ENCODE measurements at places on chromosomes 1 and 21.

DNA sequence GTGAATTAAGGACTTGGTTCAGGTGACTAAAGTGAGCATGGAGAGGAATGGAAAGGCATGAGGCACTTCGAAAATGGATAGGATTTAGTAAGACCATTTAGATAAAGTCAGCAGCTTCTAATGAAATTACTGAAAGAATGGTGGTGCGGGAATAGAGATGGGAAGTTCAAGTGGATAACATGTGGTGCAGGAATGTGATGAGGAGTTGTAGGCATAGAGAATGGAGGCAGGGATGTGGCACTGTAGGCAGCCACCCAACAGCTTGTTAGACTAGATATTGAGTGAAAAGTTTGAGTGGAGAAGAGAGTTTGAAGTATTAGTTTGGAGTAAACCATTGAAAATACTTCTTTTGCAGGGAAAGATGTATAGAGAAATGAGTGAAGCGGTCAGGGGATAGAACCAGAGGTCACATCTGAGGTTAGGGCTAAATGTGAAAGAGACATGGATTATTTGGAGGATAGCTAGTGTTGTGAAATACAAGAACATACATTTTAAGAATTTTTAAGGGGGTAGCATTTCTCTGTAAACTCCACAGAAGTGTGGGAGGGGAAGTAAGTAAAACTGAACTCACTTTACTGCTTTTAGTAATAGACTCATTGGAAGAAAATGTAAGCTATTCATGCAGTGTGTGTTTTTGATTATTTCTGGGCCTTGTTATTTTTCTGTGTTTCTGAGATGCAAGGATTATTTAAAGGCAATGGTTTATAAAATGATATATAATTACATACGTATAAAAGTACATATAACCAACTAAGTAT is 46.2 kb downstream of the DYRK1A start:
- no peak for DNase-seq

GRCh38 chr1:47438165-47439016 is 547 bp downstream of the FOXD2 start:
- no peak for DNase-seq

- DNase-seq: no peak
These were observed 60.7 kb upstream of the CDC42BPA start for GRCh38 chr1:227378871-227379554.

GRCh38 chr1:228497206-228497605 is 10.0 kb downstream of the RNF187 start:
- DNase-seq: no peak

DNA sequence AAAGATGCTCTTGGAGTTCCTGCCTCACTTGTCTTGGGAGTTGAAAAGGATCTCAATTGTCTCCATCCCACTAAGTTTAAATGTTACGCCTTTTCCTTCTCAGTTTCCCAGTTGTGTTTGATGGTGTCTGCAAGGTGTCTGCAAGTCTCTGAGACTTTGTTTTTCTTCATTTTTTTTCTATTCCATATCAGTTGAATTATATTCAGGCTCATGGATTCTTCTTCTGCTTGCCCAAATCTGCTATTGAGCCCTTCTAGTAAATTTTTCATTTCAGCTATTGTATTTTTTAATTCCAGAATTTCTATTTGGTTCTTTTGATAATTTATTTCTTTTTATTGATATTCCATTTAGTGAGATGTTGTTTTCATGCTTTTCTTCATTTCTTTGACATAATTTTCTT is 47.4 kb upstream of the TSHB start:
- no peak for DNase-seq

GRCh38 chr1:246629030-246629429 is 62.8 kb downstream of the CNST start:
- DNase-seq: no peak
